Astrocyte (in vitro differentiated cells and primary cell): ENCODE measurements at places on chromosomes 6 and 20. TPM values are rescaled to one million over a fixed set of nuclear protein-coding genes. Genes with fewer than 3 reads are reported as not detected.

Gene GPX5
- 4.3 and 6.6 TPM in 2 replicates for total RNA-seq

Gene BEND6
- total RNA-seq = 8.3 and 10.4 TPM in 2 replicates

Gene SOBP
- total RNA-seq = 4.7 and 7.6 TPM in 2 replicates

Gene CBLN4
- not detected in 2 replicates for total RNA-seq

Gene C20orf204
- total RNA-seq = 0.75 and 0.99 TPM in 2 replicates

Gene GABRR2
- 0.34 and 0.61 TPM in 2 replicates for total RNA-seq

Gene ADGRF5
- total RNA-seq = 0.54 and 1.1 TPM in 2 replicates

Gene OPRL1
- 2.8 and 3.6 TPM in 2 replicates for total RNA-seq

Gene PSORS1C2
- total RNA-seq = not detected in 2 replicates

Gene MYB
- total RNA-seq = 0.12 TPM in 1 of 2 replicates, not detected in the other

Gene PRSS16
- total RNA-seq = 2.0 and 2.3 TPM in 2 replicates

Gene OR10C1
- not detected in 2 replicates for total RNA-seq

Gene COL11A2
- total RNA-seq = 1.3 and 2.2 TPM in 2 replicates

Gene CALHM5
- 1.8 and 1.9 TPM in 2 replicates for total RNA-seq

Gene MRAP2
- total RNA-seq = 0.12 and 0.20 TPM in 2 replicates

Gene ZNF165
- 0.48 and 0.75 TPM in 2 replicates for total RNA-seq

Gene COL20A1
- total RNA-seq = 3.1 and 5.0 TPM in 2 replicates

Gene OR2H1
- total RNA-seq = not detected in 2 replicates

Gene UNC5CL
- 0.27 and 0.29 TPM in 2 replicates for total RNA-seq

Gene KCNK17
- not detected in 2 replicates for total RNA-seq

Gene ZNF831
- not detected in 2 replicates for total RNA-seq

Gene OTOR
- total RNA-seq = not detected in 2 replicates

Gene BMP5
- 0.19 and 0.50 TPM in 2 replicates for total RNA-seq

Gene PRR18
- total RNA-seq = 0.14 TPM in 1 of 2 replicates, not detected in the other

Gene C6orf141
- 0.55 and 4.6 TPM in 2 replicates for total RNA-seq

Gene FYN
- 167 and 168 TPM in 2 replicates for total RNA-seq

Gene SALL4
- total RNA-seq = 15.0 and 21.7 TPM in 2 replicates

Gene PPP1R16B
- 0.41 and 0.68 TPM in 2 replicates for total RNA-seq

Gene ULBP3
- total RNA-seq = 14.7 and 17.4 TPM in 2 replicates

Gene RFX6
- not detected in 2 replicates for total RNA-seq

Gene METTL24
- total RNA-seq = 0.36 and 0.75 TPM in 2 replicates

Gene MAFB
- total RNA-seq = 2.9 TPM in 2 replicates

Gene SLC22A3
- total RNA-seq = 0.57 and 0.89 TPM in 2 replicates

Gene CTAGE9
- not detected in 2 replicates for total RNA-seq
